ENCODE measurements at places on chromosomes 13 and 19.

DNA sequence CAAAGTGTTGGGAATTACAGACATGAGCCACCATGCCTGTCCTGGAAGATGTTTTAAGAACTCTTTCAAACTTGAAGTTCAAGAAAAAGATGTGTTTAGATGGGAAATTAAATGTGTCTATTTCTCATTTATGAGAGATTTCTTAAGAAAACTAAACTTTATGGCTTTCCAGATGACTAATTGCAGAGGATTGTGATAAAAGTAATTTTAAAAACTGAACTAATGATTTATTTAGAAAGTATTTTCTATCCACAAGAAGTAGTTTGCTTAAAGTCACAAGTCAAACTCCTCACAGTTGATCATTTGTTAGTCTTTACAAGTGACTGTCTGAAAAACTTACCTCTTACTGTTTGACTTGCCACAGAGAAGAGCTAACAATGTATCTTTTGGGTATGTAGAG lies 89.6 kb upstream of the SPRY2 start:
- DNase-seq: no peak

- DNase-seq: no peak
These were observed 85.3 kb downstream of the ZNF536 start for GRCh38 chr19:30457484-30457883.

DNA sequence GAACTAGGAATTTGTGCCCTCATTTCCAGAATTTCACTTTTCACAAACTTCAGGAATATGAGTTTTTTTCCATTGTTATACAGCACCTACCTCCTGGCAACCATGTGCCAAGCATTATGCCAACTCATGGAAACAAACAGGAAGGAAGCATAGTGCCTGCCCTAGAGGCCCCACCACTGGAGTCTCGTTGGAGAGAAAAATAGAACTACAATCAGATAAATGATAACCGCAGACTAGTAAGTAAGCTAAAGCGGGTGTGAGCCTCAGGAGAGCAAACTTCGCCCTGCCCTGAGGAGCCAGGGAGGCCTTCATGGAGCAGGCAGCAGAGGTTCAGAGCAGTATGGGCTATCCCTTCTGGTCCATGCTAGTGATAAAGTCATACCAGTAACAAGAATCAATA lies 75.9 kb downstream of the FRY start:
- no peak for DNase-seq

DNA sequence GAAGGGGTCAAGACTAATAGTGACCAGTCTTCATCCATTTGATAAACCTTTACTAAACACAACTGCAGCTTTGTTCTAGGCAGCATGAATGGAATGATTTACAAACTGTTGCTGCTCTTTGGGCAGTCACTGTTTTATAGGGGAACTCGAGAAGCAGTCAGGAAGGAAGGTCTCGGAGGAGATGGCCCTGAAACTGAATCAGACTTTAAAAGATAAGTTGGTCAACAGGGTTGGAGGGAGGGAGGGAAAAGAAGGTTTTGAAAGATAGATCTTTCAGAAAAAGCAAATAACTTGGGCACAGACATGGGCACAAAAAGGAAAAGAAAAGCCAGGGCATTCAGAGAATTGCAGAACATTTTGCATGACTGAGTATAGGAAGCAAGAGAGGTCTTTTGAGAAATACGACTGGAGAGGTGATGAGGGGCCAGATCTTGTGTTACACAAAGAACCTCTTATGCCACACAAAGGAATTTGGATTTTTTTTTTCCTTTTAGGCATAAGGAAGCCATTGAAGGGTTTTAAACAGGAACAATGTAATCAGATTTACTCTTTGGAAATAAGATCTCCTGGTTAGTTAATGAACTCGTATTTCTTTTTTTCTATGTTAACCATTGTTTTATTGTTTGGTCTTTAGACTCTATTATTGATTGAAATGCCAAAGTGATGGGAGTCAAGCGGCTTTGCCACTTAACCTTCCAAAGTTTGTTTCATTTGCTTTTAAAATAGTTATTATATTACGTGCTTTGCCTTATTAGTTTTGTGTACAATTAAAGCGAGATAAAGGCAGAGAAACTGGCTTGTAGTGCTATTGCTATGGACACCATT lies 37.5 kb upstream of the SACS start:
- no peak for DNase-seq

DNA sequence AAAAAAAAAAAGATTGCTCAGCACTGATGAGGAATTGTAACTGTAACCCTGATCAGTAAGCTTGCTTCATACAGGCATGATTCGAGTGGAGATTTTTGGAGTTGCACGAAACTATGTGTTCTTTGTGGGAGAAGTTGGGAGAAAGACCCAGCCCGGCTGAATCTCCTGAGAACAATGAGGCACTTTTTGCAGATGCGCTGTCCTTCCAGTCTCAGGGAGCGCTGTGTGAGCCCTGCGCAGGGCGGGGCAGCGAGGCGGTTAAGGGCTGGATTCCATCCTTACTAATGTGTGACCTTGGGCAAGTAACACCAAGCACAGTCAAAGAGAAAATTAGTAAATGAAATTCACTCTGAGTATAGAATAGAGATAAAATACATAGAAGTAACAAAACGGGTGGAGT lies 76.9 kb downstream of the SIPA1L3 start:
- DNase-seq: no peak

GRCh38 chr19:46299004-46299509 lies 2.2 kb downstream of the HIF3A start:
- DNase-seq: peak; percentile 63

GRCh38 chr13:110617321-110618072 lies 2.2 kb downstream of the NAXD start:
- DNase-seq: no peak

- peak; percentile 49 for DNase-seq
These were observed 126.8 kb upstream of the CACNA1A start for GRCh38 chr19:13633109-13633508.

- peak; percentile 23 for DNase-seq
These were observed 51.7 kb upstream of the CYP4F8 start for GRCh38 chr19:15563325-15563794.

DNA sequence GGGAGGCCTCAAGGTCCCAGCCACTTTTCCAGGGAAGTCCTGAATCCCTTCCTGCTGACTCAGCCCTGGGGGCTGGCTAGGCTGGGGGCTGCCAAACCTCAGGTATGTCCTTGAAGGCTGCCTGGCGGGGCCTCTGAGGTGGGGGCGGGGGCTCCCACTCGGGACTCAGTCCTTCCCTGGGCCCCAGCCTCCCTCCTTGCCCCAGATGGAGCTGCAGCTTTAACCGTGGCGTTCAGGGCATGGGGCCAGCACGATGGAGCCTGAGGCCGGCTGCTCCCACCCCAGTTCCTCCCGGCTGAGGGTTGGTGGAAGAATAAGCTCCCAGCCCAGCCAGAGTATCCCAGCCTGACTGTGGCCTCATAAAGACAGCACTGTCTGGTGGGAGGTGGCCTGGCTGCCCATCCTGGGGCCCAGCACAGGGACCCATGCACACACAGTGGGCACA lies 12.4 kb downstream of the CILP2 start:
- DNase-seq: no peak

DNA sequence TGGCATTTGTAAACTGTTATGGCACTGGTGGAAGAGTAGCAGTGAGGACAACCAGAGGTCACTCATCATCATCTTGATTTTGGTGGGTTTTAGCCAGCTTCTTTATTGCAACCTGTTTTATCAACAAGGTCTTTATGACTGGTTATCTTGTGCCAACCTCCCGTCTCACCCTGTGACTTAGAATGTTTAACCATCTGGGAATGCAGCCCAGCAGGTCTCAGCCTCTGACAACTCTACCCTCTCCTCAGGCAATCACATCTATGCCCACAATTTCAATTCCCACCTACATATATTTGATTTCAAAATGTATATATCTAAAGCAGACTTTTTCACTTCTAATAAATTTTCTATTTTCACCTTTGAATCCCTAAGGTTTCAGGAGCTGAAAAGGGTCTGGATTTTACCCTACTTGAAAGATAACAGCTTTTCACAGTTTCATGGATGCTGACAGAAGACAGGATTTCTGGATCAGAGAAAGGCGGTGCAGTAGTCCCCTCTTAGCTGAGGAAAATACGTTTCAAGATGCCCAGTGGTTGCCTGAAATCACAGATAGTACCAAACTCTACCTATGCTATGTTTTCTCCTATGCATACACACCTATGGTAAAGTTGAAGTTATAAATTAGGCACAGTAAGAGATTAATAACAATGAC lies 1171.8 kb downstream of the DIAPH3 start:
- no peak for DNase-seq

- DNase-seq: peak; percentile 94
These were observed 22.4 kb upstream of the FEM1A start for GRCh38 chr19:4768934-4769777.

DNA sequence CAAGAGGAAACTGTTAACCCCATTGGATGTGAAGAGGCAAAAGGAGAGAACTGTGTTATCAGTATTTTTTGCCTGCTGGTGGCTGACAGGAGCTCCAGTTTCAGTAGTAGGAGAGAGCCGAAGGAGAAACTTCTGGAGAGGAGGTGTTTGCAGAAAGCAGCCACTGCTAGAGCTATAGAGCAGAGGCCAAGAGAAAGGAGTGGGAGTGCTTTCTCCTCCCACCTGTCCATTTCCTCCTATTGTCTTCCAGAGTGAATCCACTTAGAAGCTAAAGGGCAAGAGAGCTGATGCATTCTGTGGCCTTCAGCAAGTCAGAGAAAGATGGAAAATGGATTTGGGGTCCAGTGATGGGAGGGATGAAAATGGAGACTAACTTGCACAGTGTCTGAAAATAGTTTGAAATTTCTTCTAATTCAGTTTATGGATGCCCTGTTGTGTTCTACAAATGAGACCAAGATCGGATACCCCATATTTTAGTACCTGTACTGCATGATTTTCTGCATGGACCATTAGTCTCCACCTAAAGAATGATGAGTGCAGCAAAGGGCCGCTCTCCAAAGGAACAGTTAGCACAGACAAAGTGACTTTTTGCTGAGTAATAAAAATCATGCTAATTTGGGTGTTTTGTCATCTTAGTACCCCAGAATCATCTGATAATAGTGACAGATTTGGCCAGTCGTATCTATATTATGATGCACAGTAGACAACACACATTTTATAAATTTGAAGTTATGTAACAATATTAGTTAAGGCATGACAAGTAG lies 10.7 kb downstream of the HS6ST3 start:
- DNase-seq: peak; percentile 11

DNA sequence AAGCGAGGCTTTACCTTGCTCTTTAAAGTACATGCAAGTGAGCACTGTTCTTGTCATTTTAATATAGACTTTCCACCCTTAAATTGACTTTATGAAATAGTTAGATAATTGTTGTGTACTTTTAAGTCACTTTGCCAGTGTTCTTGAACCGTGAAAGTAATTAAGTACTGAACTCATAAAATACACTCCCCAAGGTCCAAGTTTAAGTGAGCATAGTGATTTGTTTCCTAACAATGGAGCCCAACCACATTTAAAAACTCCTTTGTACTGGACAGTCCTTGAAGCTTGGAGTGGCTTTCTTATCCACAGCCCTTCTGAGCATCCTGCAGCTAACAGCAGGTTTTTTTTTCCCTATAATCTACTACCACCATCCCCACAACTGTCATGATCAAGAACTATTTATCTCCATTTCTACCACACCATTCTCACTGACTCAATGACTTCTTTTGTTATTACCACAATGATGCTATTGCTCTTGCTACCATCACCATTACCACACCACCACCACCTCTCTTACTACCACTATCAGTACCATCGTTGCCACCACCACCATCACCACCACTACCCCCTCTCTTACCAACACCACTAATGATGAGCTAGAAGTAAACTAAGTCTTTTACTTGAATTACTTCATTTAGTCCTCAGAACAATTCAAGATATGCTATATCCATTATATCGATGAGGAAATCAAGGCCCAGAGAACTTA lies 452.6 kb downstream of the DIAPH3 start:
- DNase-seq: no peak

GRCh38 chr13:45393941-45394570 lies 24.1 kb downstream of the SLC25A30 start:
- peak; percentile 83 for DNase-seq

GRCh38 chr13:111252446-111253364 lies 67.7 kb upstream of the TEX29 start:
- no peak for DNase-seq

DNA sequence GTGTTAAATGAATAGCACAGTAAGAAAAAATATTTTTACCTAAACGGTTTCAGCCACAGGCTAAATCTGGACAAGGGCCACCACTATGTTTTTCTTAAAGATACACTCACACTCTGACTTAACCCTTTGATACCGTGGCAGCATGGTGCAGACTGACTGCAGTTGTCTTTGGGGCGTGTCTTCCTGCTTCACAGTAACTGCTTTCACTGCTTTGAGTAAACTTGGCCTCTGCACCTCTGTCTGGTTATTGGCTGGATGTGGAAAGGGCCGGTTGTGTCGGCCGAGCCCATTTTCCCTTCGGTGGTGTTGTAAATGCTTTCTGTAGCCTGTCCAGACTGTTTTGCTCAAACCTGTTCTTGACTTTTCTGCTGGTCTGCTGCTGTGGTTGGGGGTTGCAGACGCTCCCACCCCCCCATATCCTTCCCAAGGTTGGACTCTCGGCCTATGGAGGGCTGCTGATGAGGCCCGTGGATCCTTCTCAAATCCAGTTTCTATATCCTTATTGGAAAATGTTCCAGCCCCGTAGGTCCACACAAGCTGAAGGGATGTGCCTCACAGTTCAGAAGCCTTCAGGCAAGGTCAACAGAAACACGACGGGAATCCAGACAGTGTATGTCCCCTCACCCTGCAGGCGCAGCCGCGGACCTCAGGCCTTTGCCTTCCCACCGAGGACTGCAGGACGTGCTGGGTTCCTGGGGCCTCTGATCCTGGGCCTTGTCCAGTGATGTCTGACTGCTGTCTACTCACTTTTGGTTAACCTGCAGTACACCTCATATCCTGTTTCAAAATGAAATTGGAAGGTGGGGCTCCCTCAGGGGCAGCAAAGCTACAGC lies 90.2 kb upstream of the RNF113B start:
- DNase-seq: no peak

GRCh38 chr13:101514695-101515275 lies 62.3 kb downstream of the ITGBL1 start:
- peak; percentile 20 for DNase-seq

DNA sequence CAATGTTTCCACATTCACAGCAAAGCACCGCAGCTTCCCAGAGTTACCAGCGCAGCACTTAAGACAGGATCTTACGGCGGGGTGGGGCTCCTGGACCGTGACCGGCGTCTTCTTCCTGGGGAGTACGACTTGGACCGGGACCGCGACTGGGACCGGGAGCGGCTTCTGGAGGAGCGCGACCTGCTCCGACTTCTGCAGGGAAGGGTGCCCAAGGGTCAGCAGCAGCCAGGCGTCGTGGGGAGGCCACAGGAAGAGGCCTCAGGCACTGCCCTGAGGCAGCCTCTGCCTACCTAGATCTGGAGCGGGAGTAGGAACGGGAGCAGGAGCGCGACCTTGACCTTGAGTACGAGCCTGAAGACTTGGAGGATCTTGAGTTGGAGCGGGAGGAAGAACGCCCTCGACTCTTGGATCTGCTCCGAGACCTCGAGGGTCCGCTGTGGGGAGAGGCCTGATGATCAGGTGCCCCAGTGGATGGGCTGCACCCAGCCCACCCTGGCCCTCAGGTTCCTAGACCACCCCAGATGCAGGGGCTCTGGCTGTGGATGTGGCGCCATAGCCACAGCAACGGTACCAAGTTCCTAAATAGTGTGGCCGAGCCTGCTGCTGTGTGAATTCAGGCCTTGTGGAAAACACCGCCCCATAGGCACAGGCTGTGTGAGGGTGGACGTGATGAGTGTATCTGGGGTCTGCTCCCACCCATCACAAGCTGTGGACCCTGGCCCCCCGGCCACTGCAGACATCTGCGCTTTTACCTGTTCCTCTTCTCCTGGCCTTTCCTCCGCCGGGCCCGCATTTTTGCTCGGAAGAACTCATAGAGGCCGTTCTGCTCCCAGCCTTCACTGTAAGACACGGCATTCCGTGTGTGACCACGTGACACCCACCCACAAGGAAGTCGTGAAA lies 21.9 kb downstream of the CHERP start:
- DNase-seq: no peak

GRCh38 chr13:114046431-114046975 lies 72.6 kb upstream of the C13orf46 start:
- no peak for DNase-seq

Measured in iPS-NIHi11 (cell line).